CD4-positive, alpha-beta memory T cell (primary cell): ENCODE measurements at places on chromosomes 5 and 9. TPM values are rescaled to one million over a fixed set of nuclear protein-coding genes. Genes with fewer than 3 reads are reported as not detected.
A peak's percentile ranks its signal among the peaks of the same experiment; 100 is the strongest.

GRCh38 chr9:97568461-97569275 is 64.5 kb downstream of the TSTD2 start:
- DNase-seq, result no peak

GRCh38 chr9:121708768-121709488 is 57.5 kb downstream of the DAB2IP start:
- no peak for DNase-seq

- DNase-seq, result peak; percentile 73
These were observed 33.4 kb upstream of the SLC6A19 start for GRCh38 chr5:1167728-1168709.

- DNase-seq, result peak; percentile 21
These were observed 30.2 kb upstream of the PTGER4 start for GRCh38 chr5:40649463-40650030.

The PTPRD gene
- total RNA-seq, result not detected
